Gastroesophageal sphincter (tissue), 4 donors: ENCODE measurements at places on chromosomes 6 and 20.

DNA sequence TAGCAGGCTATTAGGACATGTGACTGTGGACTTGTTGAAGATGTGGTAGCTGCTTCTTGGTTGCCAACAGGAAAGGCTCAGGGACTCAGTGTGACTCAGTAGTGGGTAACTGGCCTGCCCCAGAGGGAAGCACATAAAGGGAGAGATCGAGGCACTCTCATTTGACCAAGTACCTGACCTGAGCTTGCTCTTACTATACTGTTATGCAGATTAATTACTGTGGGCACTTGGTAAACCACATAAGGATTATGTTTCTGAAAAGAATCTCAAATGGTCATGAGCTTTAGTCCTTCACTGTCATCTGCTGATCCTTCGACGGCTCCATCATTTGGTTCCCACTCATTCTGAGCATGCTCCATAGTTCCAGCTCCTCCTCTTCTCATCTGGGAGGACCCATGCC is 48.2 kb upstream of the RPL7L1 start:
- ATAC-seq: no peak

DNA sequence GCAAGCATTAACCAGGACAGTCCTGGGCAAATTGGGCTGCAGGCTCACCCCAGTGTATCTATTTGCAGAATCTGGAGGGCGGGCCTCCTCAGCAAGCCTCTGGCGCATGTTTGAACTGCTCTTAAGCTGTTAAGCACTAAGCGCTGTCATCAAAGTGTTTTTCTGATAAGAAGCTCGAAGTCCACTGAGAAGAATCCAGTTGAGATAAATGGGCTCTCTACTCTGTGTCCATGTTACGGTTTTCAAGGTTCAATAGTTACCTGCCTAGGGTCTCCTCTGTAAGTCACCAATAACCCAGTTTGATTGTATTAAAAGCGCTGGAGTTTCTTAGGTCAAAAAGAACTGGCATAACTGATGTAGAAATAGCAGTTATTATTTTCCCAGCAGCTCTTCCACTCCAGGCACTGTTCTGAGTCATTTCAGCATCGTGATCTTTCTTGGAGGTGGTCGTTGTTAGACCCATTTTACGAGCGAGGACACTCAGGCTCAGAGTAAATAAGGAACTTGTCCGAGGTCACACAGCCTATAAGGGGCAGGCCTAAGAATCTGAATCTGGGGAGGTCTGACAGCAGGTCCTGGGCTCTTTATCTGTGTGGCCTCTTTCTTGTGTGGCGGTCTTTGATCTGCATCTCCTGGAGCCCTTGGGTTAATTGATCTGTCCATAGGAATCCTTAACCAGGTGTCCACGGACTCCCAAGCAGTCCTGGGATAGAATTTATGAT is 207.4 kb upstream of the ZNF217 start:
- no peak for ATAC-seq

DNA sequence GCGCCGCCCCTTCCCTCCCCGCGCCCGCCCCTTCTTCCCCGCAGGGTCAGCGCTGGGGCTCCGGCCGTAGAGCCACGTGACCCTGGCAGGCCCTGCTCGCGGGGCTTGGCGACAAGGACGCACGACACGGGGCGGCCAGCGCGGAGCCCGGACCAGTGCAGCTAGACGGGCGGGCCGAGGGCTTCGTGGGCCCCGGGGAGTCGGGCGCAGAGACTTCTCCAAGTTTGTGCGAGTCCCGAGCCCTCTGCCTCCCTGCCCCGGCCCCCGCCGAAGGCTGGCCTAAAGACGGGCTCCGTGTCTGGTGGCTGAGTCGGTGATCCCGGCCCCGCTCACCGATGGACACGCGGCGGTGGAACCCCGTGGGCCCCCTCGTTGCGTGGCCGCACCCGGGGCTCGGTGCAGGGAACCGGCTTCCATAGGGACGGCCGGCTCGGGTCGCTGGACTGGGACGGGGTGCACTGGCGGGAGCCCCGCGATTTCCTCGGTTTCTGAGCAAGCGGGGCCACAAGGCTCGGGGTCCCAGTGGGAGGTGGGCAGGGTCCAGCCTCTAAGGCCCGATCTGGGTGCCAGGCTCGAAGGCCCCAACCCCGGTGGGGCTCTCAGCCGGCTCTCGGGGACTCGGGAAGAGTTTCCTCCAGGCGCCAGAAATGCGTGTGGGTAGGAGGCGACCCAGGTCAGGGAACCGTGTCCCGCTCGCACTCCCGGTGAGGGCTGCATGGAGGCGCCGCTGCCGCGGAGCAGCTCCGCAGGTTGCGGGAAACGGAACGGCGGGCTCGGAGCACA is 452 bp upstream of the GATA5 start:
- peak; percentile 52 for ATAC-seq

GRCh38 chr20:35093267-35093884 is 769 bp upstream of the TRPC4AP start:
- no peak for ATAC-seq

DNA sequence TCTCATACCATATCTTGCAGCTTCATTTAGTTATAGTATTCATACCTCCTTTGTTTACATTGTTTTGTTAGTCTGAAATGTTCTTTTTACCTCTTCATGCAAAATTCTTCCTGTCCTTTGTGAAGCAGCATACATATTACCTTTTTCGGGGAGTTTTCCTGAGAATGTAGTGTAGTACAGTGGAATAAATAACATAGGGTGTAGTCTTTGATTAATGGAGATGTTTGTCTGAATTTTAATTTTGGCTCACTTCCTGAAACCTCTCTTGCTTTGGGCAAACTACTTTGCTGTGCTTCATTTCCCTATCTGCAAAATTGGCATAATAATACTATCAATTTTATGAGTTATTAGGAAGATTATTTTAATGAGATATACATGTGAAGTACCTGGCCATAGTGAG is 5.6 kb downstream of the MACROD2 start:
- no peak for ATAC-seq

DNA sequence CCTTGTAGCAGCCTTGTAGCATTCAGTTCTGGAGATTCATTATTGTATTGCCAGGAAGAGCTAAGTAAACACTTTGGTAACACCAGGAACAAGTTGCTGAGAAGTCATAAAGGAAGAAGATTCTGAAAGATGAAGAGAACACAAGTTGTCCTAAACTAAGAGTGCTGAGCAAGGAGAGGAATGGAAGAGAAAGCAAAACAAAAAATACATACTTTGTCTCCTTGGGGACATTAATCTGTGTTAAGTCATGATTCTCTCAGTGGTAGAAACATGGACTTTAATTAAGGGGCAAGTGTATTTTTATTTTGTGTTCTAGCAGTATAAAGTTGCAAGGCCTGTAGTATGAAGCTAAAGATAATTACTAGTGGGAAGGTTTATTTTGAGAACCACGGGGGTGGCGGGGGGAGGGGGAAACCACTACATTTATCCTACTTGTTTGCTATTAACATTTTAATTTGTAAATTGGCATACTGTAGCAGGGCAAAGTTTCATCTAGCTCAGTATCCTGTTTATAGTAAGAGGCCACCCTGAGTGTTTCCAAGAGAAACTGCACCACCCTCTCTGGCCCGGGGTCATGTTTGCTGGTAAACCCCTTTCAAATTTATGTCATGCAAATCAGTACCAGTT is 463.0 kb downstream of the CDKAL1 start:
- ATAC-seq: no peak

DNA sequence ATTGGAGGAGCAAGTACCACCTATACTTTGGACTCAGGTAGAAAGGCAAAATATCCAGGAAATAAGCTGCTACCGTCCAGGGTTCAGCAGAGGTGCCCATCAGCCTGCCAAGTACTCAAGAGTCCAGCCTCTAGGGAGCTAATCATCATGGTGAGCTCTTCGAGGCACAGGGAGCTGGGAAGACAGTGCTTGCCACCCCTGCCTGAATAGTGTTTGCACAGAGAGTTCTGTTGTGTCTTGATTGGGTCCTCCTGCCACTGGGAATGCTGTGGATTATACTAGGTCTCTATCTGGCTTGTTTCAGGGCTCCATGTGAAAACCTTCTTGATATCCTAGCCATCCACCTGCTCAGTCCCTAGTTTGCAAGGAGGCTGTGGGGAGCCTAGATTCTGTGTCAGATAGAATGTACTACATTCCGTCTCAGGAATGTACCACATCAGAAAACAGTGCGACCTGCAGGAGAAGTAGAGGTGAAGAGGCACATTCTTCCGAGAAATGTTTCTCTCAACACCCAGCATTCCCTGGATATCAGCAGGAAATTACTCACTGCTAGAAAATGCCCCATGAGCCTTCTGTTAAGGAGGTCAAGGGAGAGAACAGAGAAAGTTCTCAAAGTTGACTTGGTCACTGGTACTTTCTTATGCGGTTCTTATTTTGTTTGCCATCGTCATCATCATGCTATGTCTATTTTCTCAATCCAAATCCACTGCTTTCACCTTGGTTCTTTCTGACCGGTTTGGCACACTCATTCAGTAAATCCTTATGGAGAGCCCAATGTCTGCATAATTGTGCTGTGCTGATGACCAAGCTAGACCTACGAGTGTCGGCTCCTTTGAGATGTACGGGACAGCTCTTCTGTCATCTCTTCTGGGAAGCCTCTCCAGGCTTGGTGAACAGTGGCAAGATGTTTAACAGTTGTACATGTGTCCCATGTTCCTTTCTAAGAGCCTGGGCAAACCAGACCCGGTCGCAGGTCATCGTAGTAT is 30.7 kb downstream of the PTPN1 start:
- ATAC-seq: peak; percentile 78

- no peak for ATAC-seq
Measured at GRCh38 chr20:10236540-10237533, 18.2 kb downstream of the SNAP25 start.

DNA sequence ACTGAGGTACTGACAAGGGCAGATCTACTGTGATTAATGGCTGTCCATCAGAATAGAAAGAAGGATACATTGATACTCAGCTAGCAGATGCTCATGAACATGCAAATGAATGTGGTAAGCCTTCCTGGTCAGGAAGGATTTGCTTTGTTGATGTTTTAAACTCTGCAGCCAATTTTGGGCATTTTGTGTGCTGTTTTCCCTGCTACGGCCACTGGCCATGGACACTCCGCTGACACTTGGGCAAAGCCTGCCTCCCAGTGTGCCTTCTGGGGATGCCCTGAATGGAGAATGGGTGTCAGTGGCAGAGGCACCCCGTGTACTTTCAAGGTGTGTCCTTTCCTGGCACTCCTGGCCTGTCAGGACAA is 113.1 kb downstream of the SOBP start:
- no peak for ATAC-seq

DNA sequence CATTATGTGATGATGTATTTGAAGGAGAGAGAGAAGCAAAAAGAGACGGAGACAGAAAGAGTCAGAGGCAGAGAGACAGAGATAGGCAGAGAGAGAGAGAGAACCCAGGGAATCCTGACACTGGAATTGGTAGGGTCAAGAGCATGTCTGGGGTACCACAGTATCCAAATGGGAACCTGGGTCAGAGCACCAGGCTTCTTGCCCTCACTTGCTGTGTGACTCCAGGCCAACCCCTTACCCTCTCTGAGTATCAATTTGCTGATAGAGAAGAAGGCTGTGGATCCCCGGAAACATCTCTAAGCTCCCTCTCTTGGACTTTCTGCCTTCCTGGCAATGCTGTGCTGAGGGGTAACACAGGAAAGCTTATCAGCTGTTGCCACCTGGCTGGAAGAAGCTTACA is 385.3 kb upstream of the SULF2 start:
- no peak for ATAC-seq

DNA sequence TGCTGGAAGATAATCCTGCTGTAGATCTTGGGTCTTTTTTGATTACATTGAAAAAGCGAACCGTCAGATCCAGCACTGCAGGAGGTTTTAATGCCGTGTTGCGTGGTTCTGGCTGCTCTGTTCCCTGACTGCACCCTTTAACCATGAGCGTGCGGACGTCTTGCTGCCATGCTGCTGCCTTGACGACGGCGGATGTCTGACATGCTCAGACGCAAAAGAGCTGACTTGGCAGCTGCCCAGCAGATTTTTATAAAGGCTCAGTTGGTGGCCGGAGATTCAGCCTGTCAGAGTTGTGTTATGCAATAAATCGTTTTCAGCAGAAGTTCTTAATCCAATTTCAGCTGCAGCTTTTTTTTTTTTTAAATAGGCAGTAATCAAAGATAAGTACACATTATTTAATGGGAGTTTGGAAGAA is 119.4 kb downstream of the JARID2 start:
- ATAC-seq: peak; percentile 72

GRCh38 chr6:74069089-74069581 is 373.1 kb downstream of the CD109 start:
- ATAC-seq: no peak

DNA sequence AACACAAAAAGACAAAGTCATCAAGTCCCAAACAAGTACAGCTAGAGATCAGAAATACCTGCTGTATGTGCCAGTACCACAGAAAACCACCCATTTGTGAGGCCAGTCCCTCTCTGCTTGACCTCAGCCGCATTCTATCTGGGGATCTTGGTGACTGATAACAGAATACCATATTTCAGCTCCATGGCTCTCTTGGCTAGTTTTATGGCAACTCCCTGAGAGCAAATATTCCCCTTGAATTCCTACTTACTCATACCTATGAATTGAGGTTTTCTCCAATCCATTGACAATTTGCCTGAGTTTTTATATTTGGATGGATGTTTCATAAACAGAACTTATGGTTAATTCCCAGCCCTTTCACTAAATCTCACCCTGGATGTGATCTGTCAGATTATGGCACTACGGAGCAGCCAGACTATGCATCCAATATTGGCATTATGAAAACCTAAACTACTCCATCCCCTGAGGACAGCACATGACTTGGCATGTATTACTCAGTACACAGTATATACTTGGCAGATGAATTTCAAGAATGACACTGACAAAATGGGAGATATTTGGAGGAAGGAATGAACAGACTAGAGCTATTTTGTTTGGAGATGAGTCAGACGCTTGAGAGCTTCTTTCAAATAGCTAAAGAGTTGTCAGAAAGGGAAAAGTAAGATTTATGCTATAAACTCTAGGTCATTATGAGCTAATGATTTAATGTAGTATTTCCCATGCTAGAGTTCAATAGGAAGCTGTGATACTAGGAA is 95.7 kb downstream of the PRDM1 start:
- no peak for ATAC-seq

DNA sequence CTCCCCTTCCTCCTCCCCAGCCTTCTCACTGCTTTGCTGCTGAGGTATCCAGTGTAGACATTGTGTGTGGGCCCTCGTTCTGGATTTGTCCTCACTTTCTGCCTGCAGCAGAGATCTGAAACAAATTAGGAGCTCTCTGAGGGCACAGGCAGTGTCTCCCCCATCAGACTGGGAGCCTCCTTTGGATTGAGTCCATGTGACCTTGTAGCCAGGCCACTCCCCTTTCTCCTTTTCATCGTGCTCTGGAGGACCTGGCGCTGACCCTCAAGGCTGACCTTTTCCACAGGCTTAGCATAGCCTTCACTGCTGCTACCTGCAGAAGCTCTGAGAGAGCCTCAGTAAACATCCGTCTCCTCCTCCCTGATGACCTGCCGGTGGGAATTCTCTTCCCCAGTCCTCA is 26.2 kb downstream of the VEGFA start:
- no peak for ATAC-seq

- ATAC-seq: no peak
Measured at GRCh38 chr6:305371-306206, 13.3 kb downstream of the DUSP22 start.
